OCI-LY7 (cell line): ENCODE measurements at places on chromosomes 4 and X.

GRCh38 chr4:144634978-144635747 lies 10.8 kb upstream of the HHIP start:
- DNase-seq = peak; percentile 13

DNA sequence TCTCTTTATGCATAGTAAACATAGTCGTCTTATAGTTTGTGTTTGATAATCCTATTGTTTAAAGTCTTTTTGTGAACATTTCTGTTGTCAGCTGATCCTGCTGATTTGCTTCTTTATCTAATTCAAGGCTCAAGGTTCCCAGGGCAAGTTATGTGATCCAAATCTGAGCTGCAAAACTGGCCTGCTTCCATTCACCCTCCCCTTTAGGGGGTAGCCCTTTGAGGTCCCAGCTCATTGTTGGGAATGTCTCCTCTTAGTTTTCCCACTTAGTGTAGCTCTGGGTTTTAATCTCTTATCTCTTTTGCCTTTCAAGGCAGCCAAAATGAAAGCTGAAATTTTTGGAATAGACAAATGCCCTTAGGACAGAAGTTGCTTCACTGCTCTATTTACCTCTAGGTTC lies 40.2 kb upstream of the MAGED1 start:
- no peak for DNase-seq

DNA sequence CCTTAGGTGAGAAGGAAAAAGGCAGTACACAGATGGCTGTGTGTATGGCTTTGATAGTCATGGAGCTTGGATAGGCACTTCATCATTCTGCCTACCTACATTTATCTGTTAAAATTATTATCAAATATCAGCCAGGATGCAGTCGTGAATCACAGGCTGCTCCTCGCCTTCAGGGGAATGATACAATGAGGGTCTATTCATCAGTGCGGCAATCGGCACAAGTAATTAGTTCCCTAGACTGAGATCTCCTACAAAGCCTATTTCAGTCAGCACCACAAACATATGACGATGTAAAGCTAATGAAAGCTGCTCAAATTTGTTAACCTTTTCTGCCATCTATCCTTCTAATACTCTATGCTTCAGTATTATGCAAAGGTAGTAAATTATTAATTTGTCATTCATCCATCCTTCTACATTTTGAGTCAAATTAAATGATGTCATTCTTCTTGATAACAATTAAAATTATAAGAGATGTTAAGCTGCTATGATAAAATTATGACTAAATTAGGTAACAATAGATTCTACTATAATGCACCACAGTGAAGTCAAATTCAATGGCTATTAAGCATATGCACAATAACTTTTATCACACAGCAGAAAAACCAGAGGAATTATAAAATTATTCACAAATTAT lies 19.0 kb downstream of the MAB21L2 start:
- no peak for DNase-seq

DNA sequence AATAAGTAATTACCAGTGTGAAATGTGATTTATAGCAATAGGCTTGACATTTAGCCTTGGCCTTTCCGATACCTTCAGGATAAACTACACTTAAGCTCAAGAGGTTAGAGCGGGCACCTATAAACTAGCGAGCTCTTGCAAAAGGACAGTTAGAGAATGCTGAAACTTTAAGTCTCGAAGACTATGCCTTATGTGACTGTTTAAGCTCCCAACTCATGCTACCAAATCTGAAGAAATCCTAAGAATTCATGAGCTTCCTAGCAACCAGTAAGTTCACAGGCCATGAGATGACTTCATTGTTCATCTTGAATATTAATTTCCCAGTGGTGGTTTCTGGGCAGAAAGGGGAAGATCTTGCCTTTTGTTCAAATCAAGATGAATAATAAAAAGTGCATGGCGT lies 4.7 kb downstream of the STOX2 start:
- no peak for DNase-seq

GRCh38 chr4:48947731-48948130 lies 38.3 kb upstream of the CWH43 start:
- DNase-seq = no peak

GRCh38 chr4:23135792-23136645 lies 443.3 kb downstream of the GBA3 start:
- peak; percentile 63 for DNase-seq

- DNase-seq = no peak
These were observed 35.8 kb upstream of the USP46 start for GRCh38 chr4:52694936-52695335.

DNA sequence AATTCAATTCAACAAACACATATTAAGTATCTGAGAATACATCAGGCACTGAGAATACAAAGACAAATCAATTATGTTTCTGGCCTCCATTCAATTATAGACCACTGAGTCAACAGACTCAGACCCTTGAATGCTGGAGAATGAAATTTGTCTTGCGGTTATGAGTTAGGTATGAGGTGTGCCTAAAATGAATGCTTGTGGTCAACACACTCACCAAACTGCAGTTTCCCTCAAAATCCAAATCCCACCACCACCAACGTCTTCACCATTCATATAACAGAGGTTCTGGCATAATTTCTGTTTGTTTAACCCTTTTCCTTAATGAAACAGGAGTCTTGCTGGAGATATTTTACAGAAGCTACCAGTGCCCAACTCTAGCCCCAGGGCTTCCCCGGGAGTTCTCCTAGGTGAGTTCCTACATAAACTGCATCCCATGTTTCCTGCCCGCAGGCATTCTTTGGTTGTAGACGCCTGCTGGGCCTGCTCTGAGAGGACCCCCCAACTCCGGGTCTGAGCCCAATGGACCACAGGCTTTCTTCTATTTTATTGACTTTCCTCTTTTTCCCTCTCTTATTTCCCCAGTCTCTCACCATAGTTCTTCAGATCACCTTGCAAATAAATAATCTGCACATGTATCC lies 119.2 kb downstream of the DDX53 start:
- DNase-seq = no peak

DNA sequence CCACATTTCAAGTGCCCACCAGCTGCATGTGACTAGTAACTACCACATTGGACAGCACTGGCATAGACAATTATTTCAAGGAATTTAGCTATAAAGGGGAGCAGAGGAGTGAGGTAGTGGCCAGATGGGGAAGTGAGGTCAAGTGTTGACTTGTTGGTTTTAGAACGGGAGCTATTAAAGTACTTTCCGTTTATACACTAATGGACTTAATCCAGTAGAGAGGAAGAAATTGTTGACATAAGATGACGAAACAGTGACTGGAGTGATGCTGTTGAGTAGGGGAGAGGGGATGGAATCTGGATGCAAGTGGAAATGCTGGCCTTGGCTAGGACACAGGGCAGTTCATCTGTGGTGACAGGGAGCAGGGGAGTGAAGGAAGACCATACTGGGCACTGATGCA lies 154.4 kb downstream of the AMMECR1 start:
- DNase-seq = no peak

GRCh38 chrX:136806891-136807410 lies 26.2 kb upstream of the ARHGEF6 start:
- DNase-seq = no peak
